Right atrium auricular region (tissue), 2 donors: ENCODE measurements at places on chromosomes 7 and 10. TPM values are rescaled to one million over a fixed set of nuclear protein-coding genes. Genes with fewer than 3 reads are reported as not detected.

Gene ERVW-1
- not detected for total RNA-seq

Gene TMEM254
- total RNA-seq: 3.4 TPM

Gene GRM3
- not detected for total RNA-seq

Gene MRLN
- total RNA-seq: not detected

Gene GPNMB
- total RNA-seq: 74.4 TPM

Gene NPFFR1
- total RNA-seq: 0.47 TPM

Gene PKD2L1
- total RNA-seq: not detected

- no peak for DNase-seq
Measured at GRCh38 chr10:108362961-108363360, 1198.5 kb upstream of the SORCS1 start.

DNA sequence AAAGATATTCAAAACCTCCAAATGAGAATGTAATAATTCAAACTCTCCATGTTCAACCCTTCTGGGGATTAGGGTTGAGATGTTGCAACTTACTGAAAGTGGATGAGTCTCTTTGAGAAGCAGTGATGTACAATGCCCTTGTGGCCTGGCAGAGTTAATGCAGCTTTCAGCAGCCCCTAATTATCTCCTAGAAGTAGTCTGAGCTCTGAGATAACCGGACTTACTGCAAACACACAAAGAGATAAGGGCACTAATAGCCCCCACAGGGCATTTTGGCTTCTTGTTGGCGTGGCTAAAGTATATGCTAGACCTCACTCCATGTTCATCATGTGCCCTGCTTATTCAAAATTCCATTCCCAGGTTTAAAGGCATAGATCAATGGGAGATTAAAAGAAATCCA is 404.7 kb downstream of the NEBL start:
- DNase-seq: no peak

DNA sequence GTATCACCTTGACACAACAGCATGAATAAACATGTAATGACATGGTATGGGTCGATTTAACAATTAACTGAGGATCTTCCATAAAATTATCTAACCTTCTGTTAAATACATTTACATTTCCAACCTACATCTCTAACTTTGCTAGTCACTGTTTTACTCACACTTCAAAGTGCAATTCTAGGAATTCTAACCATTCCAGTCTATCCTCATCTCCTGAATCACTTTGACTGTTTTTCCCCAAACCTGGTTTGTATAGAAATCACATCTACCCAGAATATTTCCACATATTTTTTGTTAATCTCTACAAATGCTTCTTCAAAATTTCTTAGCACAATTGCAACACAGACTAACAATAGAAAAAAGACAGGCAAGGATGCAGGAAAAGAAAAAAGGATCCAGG is 6.2 kb downstream of the ABI1 start:
- DNase-seq: no peak

GRCh38 chr10:110492069-110492822 is 5.5 kb upstream of the DUSP5 start:
- DNase-seq: no peak
